ENCODE measurements at places on chromosomes 3 and 15. TPM values are rescaled to one million over a fixed set of nuclear protein-coding genes. Genes with fewer than 3 reads are reported as not detected.

The ACP3 gene
- total RNA-seq, result 3.5 TPM

The SOX14 gene
- total RNA-seq, result not detected

The TUBGCP5 gene
- total RNA-seq, result 34.6 TPM

The RBM6 gene
- 48.4 TPM for total RNA-seq

The RYK gene
- total RNA-seq, result 62.8 TPM

All from placental pericyte (primary cell).